ENCODE measurements at places on chromosomes 1 and 21.
A peak's percentile ranks its signal among the peaks of the same experiment; 100 is the strongest.

DNA sequence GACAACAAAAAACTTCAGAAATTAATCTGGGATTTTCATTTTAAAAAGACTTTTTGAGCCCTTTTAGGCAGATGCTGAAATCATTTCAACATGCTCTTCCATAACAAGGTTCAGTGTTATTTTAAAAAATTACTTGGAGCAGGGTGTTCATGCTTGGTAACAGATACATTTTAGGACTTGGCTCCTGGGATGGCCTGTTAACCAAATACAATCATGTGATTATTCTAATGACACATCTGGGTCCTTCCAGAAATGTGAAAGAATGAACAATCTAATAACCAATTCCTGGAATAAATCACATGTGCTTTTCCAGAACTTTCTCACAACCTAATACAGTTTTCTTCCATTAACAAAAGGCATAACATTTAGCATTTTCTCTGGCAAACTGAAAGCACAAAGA is 379.8 kb upstream of the RUNX1 start:
- DNase-seq: no peak

DNA sequence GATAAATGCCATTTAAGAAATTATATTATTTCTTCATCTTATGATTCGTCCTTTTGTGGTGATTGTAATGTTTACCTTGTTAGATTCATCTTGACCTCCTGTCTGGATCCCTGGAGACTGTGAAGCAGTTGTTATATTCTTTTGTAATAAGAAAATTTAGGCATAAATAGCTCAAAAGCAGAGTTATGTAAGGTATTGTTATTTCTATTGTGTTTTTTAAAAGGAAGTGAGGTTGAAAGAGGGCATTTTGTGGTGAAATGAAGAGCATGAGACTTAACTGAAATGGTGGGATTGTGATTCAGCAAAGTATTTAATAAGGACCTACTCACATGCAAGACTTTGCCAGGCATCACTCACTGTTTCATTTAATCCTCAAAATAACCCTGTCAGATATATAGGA is 104.0 kb downstream of the PDE4B start:
- no peak for DNase-seq

GRCh38 chr1:229710746-229711145 is 84.7 kb downstream of the URB2 start:
- DNase-seq: no peak

- DNase-seq: peak; percentile 68
Measured at GRCh38 chr1:1943834-1944570, 24.9 kb upstream of the TMEM52 start.

DNA sequence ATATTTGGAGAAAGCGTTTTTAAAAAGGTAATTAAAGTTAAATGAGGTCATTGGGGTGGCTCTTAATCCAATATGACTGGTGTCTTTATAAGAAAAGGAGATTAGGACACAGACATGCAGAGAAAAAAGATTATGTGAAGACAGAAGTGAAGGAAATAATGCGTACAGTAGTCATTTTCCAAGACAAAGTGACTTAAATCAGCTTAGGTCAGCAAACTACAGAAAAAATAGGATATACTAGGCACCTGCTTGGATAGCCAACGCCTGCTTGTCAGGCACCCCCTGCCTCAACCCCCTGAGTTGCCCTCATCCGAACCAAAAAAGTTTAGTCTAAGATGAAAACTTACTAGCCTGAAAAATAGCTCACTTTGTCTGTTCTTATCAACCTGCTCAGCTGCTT is 58.2 kb upstream of the SPAG17 start:
- DNase-seq: no peak

All from activated naive CD4-positive, alpha-beta T cell treated with anti-CD3 and anti-CD28 coated beads, Interleukin-2, amount 10 ng/mL, durations not matched to agents 7 days and 5 days (primary cell).